ELF-1 (cell line): ENCODE measurements at places on chromosomes 13 and 19.
A peak's percentile ranks its signal among the peaks of the same experiment; 100 is the strongest.

GRCh38 chr19:57803594-57804325 lies 11.0 kb downstream of the ZNF552 start:
- DNase-seq = peak; percentile 92

GRCh38 chr19:18636969-18637629 lies at the start of gene KLHL26:
Gene KLHL26 (plus strand): TSS chr19:18637028. CDS start chr19:18637055, 27 bp downstream.
- DNase-seq = no peak

DNA sequence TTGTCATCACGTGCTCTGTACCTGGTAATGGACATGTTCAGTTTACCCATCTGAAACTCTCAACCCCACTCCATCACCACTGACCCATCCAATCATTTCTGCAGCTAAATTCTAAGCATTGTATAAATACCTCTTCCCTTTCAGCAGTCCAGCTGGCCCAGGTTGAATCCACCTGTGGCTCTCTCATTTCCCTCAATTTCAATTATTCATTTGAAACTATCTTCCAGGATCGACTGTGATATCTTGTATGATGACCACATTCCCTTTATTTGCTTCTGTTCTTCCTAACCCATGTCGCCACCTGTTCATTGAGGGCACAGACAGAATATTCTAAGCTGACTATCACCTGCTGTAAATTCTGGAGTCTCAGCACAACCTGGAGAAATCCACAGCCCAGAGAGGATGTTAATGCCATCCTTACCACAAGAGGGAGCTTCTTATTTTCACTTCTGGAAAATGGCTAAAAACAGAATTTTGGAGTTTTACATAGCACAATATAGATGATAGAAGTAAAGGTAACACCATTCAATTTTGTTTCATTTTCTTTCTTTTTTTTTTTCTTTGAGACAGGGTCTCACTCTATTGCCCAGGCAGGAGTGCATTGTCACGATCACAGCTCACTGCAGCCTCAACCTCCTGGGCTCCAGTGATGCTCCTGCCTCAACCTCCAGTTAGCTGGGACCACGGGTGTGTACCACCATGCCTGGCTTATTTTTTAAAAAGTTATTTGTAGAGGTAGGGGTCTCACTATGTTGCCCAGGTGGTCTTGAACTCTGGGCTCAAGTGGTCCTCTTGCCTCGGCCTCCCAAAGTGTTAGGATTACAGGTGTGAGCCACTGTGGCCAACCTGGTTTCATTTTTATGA lies 38.6 kb downstream of the ZNF823 start:
- DNase-seq = no peak

GRCh38 chr19:10620786-10621185 lies 4.6 kb upstream of the SLC44A2 start:
- DNase-seq = no peak

DNA sequence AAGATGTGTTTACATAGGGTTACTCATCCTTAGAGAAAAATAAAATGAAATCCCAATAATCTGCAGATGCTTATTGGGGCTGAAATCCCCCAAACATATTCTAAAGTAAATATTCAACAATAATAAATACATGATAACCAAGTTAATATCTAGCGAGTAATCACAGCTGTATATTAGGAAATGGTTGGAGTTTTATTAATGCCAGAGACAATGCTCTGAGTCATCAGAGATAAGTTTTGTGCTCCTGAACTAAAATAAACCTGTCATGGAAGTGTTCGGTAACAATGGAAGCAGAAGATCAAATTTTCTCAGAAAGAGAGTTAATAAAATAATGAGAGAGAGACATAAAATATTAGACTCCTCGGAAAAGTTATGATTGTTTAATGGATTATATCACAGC lies 31.4 kb downstream of the FLT1 start:
- no peak for DNase-seq

DNA sequence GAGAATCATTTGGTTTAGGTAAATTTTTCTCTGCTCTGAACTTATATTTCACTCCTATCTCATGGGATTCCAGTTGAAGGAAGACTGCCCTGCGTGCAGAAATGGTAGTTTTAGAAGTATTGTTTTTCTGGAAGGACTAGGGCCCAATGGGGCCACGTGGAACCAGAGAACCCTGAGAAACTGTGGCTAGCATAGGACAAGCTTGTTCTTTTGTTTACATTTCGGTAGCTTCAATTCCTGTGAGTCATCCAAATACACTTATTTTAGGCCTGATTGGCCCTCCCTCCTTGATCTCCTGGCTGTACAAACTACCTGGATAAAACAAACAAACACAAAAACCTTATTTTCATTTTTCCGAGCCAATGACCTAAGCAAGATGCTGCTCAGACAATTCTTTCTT lies 124.0 kb downstream of the ITGBL1 start:
- no peak for DNase-seq

DNA sequence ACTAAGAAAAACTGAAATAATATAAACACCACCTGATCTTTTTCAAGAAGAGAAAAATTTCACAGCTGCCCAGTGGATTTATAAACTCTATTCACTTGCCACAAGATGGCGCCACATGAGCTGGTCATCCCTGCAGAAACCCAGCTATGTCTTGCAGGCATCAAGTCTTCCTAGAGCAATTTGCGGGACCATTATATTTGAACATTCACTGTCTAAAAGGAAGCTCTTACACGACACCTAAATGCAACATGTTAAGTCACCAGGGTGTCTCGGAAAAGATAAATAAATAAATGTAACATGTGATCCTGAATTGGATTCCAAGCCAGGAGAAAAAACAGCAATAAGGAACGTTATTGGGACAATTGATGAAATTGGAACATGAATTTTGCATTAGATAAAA lies 20.3 kb upstream of the AKT2 start:
- DNase-seq = peak; percentile 42

DNA sequence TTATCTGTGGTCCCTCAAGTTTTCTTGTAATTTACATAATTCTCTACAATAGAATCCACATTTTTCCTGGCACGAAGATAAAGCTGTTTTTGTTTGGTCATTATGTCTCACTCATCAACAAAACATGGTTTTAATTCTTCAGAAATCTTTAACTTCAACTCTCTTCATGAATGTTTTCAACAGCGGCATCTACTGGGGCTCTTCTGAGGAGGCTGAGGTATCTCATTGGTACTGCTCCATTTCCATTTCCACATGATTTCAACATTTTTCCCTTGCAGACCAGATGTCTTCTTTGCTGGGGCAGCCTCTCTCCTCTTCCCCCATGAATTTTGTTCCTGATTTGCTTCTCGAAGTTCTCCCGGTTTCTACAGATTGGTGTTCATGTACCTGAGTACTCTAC lies 5.8 kb upstream of the KBTBD7 start:
- DNase-seq = no peak

- no peak for DNase-seq
Observed at GRCh38 chr13:21541980-21542379, 62.0 kb downstream of the MICU2 start.

DNA sequence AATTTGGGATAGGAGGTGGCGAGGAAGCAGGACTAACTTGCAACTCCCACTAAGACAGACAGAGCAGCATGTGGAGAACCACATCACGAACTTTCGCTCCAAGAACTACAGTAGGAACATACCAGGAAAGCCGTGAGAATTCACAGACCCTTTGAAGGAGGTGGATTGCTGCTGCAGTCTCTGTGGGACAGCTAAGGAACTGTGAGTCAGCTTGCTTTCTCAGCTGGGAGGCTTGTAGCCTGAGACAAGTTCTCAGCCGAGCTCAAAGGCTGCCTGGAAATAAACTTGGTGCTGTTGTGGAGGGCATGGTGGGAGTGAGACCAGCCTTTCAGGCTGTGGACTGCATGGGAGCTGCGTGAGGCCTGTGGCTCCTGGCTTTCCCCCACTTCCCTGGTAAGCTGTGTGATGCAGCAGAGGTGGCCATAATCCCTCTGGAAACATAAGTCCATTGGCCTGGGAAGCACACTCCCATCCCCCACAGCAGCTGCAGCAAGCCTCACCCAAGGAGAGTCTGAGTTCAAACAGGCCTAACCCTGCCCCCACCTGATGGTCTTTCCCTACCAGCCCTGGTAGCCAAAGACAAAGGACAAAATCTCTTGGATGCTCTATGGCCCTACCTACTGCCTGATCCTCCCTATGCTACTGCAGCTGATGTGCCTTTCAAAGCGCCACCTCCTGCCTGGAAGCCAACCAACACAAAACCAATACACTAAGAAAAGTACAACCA lies 441.1 kb upstream of the HTR2A start:
- peak; percentile 68 for DNase-seq

- peak; percentile 9 for DNase-seq
Observed at GRCh38 chr13:37473035-37473434, 125.5 kb downstream of the POSTN start.

DNA sequence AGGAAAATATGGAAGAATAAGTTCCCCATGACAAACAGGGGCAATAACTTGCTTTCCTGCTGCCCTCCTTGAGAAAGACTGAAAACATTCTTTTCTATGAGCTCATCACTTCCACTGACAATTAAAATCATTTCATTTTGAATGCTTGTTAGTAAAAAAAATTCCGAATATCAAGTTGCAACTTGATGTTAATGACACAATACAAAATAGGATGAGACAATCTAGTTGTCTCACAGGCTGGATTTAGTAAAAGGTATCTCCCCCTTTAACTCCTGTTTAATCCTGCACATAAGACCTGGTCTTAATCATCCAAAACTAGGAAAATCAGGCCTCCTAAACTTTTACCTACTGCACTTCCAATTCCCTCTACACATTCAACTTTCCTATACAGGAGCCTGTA lies 24.7 kb downstream of the IRS2 start:
- no peak for DNase-seq

DNA sequence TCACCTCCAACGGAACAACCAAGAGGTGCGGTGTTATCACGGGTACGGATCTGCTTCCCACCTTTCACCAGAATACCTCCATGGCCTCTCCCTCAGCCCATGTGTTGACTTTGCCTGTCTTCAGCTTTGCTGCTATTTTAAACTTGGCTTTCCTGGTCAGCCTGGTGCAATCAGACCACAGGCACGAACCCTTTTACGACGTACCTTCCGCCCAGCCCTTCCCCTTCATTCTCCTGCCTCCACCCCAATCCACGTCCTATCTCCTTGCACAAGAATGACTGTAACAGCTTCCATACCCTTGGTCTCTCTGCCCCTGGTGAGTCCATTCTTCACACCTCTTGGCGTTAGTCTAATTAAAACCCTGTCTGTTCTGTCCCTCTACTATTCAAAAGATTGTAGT lies 431.7 kb downstream of the EFNB2 start:
- DNase-seq = peak; percentile 25

- DNase-seq = no peak
Observed at GRCh38 chr13:66312312-66313087, 917.6 kb downstream of the PCDH9 start.

GRCh38 chr13:107421028-107421427 lies 794.3 kb downstream of the LIG4 start:
- DNase-seq = no peak

GRCh38 chr19:18183529-18183928 lies 9.5 kb upstream of the MPV17L2 start:
- DNase-seq = no peak

DNA sequence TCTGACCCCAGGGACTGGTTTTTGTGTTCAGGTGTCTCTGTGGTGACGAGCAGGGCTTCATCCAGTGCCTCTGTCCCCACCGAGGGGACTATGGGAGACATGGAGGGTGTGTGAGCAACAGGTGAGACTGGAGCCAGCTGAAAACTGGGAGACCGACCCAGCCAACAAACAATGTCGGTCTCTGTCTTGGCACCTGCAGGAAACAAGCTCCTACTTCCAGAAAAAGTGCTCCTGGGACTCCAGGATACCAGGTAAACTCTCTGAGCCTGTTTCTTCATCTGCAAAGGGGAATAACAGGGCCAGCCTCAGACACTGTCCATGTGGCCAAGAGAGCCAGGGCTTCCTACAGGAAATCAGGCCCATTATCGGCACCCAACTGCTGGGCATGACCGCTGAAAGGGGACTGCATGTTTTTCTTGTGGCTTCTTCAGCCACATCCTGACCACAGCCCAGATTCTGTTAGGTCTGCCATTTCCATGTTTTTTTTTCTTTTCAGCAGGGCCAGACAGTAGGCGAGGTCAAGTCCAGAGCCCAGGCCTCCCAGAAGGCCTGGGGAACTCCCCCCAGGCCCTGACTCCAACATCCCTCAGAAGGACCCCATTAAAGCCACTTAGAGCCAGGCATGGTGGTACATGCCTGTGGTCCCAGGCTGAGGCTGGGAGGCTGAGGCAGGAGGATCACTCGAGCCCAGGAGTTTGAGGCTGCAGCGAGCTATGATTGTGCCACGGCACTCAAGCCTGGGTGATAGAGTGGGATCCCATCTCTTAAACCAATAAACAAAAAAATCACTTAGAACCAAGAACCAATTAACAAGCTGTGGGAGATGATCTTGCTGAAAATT lies 836 bp upstream of the BST2 start:
- DNase-seq = no peak

DNA sequence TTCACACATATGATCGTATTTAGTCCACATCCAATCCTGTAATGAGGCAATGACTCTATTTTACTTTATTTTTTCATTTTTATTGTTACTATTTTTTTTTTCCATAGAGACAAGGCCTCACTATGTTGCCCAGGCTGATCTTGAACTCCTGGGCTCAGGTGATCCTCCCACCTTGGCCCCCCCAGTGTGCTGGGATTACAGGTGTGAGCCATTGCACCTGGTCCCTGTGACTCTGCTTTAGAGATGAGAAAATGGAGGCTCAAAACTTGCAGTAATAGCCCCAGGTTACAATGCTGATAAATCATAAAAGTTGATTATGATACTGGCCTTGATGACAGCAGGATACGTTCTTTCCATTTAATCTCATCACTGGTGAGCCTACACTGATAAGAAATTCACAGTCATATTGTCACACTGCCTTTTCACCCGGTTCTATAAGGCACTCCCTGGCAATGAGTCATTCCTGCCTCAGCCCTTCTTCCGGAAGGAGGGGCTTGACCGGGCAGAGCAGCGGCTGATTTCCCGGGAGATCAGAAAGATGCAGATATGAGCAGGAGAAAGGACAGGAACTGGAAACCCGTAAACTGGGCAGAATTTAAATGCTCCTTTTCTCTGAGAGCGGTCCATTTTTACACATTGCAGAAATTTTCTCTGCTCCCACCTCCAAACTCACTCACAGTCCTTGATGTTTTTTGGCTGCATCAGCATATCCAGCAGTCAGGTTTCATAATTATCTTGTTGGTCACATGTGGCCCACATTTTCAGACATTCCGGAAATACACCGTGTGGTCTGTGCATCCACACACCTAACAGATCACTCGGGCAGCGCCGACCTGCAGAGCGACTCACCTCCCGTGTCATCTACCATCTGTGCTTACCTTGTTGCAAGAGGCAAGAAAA lies 616.4 kb downstream of the EFNB2 start:
- peak; percentile 49 for DNase-seq

DNA sequence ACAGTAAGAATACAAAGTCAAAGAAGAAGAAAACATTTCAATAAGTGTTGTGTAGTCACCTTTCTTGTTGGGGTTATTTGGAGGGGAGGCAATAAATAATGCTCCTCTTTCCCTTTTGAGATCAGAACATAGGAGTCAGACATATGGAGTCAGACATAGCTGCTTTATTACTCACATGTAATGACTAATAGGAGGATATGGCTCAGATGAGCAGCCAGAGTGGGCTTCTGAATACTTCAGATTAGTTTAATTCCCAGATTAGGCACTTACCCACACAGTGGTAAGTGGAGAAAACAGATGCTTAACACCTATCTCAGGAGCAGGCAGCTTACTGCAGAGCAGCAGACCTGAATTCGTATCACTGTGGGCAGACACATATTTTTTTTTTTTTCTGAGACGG lies 31.7 kb upstream of the C1QTNF9B start:
- DNase-seq = no peak
